Panc1 (cell line): ENCODE measurements at places on chromosomes 1 and 21.

DNA sequence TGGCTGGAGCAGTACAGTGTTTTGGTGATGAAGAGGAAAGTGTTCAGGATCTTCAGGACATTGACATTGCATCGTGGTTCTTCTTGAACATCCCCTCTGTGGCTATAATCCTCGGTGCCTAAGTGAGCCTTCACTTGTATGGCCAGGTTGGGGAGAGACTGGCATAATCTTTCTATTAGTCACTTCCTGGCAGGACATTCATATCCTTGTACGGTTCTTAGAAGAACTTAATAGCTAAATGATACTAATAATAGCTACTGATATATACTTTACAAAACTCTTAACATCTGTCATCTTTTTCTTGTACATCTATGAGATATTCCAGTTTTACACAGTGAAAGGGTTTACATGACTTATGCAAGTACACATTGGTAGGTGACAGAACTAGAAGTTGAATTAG lies 35.8 kb downstream of the CELF3 start:
- peaks cover 3% of the 10 kb centered on the region; the same call in 1 of the 2 replicates for H3K4me1 ChIP-seq
- H3K36me3 ChIP-seq = no peaks in the 10 kb centered on the region
- no peak overlapping the region for H3K4me3 ChIP-seq
- H3K27me3 ChIP-seq = no peaks in the 10 kb centered on the region
- no peak overlapping the region for H3K27ac ChIP-seq

DNA sequence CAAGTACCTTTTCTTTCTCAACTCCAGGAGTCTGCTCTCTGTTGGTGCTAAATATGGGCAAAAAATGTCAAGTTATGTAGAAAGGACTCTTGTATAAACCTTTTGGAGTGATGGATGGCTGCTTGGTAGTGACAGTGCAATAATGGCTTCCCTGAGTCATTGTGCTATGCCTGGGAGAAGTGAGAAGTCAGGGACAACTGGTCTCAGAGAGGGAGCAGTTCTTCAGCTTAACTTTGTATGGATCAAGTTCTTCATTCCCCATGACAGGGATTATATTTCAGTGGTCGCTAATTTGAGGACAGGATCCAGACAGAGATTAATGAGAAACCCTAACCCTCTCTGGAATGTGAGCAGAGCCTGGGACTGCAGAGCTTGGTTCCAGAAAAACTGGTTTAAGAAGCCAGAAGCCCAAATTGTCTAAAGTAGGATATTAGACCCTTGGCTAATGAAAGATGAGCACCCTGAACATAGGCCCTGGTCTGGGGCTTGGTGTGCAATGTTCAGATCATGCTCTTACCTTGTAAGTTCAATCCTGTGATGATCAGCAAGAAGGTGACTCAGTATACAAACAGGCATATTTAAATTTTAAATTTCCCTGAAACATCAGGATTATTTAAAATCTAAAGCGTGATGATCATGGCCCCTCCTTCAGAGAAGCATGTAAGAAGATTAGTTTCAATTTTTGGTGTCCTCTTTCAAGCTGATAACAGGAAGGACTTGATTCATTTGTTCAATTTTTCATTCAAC lies 50.9 kb downstream of the NTMT2 start:
- H3K27me3 ChIP-seq = no peaks in the 10 kb centered on the region
- no peak for DNase-seq
- no peak overlapping the region for H3K4me3 ChIP-seq
- H3K4me1 ChIP-seq = no peaks in the 10 kb centered on the region
- no peak overlapping the region for H3K27ac ChIP-seq

GRCh38 chr1:246152986-246153431 lies 354.1 kb downstream of the SMYD3 start:
- no peak overlapping the region for H3K4me3 ChIP-seq
- no peaks in the 10 kb centered on the region for H3K27me3 ChIP-seq
- no peak for DNase-seq

DNA sequence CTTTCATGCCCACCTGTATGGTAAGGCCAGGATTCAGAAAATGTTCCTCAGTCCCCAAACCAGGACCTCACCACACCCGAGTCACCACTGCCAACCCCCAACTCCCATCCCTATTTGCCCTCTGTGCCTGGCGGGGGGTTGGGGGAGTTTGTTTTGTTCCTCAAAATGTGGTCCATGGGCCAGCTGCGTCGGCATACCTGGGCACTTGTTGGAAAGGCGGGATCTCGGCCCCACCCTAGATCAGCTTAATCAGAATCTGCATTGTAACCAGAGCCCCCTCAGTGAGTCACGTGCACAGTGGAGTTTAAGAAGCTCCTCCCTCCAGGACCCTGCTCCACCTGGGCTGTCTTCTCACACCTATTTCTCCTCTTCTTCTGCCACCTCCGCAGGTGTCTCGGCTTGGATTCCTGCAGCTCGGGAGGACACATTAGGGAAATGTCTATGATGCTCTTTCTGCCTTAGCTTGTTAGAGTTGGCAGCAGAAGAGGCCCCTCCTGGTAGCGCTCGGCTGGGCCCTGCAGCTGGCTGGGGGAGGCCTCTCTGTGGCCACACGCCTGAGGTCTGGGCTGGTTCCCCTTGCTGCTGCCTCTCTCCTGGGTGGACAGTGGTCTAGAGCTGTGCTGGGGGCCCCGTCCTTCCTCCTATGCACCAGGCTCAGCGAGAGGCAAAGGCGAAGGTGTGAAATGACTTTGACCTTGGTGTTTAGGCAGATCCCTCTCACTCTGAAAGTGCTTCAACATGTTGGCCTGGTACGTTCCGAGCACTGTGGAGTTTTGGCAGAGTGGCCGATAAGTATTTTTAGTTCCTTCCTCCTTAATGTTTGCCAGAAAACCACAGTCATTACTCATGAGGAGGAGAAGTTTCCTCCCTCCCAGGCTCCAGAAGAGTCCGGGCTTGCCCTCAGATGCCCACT lies 41.8 kb upstream of the CAMTA1 start:
- DNase-seq = no peak
- no peak overlapping the region for H3K4me3 ChIP-seq
- H3K27ac ChIP-seq = no peak overlapping the region

- DNase-seq = no peak
- H3K4me3 ChIP-seq = no peak overlapping the region
- no peaks in the 10 kb centered on the region for H3K4me1 ChIP-seq
- peaks cover 8% of the 10 kb centered on the region for H3K27me3 ChIP-seq
These were observed 60.4 kb upstream of the IFNAR2 start for GRCh38 chr21:33169359-33169758.

DNA sequence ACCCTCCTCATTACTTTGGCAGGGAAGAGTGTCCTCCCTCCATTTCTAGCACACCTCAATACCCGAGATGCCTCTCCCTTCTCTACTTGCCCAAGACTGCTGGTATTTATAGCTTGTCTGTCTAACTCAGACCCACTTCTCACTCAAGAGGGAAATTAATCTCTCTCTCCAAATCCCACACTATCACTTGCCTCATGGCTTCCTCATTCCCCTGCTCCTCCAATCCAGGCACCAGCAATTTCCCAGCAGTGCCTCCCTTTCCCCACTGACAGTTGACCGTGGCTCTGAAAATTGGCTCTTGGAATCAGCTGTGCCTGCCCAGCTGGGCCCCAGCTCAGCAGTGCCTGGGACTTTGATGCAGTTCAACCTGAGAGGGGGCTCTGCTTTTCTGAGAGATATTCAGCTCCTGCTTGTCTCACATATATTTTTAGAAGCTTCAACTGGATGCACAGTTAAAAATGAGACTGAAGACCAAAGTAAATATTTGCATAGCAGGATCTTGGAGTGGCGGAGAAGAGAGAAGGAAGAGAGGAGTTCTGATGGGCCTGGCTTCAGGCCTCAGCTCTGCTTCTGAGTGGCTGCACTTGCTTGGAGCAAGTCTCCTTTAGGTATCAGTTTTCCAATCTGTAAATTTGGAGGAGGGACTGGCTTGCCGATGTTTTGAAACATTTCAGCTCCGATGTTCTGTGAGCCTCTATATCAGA lies 81.1 kb upstream of the SPATA6 start:
- no peak overlapping the region for H3K4me3 ChIP-seq
- peaks cover 8% of the 10 kb centered on the region; the same call in 1 of the 2 replicates for H3K27me3 ChIP-seq
- H3K27ac ChIP-seq = no peak overlapping the region
- no peak for DNase-seq
- no peaks in the 10 kb centered on the region for H3K36me3 ChIP-seq
- no peaks in the 10 kb centered on the region for H3K4me1 ChIP-seq

GRCh38 chr1:110502402-110503151 lies 16.4 kb downstream of the KCNA10 start:
- H3K4me3 ChIP-seq = no peak overlapping the region
- H3K27ac ChIP-seq = no peak overlapping the region
- no peak for DNase-seq
